ENCODE measurements at places on chromosomes 16 and 17.

GRCh38 chr16:27468941-27469531, 67.1 kb downstream of the IL21R start:
- no peak for DNase-seq

GRCh38 chr16:88773812-88774291, 11.2 kb downstream of the PIEZO1 start:
- no peak for DNase-seq

DNA sequence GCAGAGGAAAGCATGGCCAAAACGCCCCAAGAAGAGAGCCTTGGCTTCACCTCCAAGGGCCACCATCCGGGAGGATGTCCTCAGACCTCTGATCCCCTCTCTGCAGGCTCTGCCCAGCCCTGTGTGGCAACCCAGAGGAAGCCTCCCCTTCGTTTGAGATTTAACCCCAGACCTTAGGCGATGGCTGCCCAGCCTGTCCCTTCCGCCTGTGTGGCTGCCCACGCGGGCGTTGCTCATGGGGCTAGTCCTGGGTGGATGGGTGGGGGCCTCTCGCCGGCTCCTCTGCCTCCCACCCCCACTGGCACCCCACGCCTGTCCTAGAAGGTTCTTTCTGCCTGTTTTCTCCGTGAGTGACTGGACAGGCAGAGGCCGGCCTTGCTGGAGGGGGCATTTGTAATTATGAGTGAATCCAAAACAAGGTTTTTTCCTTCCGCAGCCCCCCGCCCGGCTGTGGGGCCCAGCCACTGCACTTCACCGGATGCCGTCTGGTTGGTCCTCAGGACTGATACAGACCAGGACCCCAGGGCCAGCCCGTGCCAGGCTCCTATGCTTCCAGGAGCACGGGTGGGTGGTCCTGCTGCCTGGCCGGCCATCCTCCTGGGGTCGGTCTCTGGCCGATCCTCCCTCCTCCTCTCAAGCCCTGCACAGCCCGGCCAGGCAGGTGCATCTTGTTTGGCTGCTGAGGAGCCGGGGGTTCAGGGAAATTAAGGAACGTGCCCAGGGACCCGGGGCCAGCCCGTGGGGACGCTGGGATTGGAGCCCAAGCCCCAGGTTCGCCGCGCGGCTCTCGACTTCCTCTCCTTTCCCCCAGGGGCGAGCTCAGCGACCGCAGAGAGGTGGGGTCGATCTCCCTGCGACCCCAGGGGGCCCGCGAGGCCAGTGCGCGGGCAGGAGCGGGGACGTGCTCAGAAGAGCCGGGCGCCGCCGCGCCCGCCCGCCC, at the start of gene TMEM235:
Gene TMEM235, plus strand, starts transcription at position 636 of the 940 bp plus-strand sequence. CDS start 393 bp downstream, outside the sequence.
- DNase-seq = no peak

DNA sequence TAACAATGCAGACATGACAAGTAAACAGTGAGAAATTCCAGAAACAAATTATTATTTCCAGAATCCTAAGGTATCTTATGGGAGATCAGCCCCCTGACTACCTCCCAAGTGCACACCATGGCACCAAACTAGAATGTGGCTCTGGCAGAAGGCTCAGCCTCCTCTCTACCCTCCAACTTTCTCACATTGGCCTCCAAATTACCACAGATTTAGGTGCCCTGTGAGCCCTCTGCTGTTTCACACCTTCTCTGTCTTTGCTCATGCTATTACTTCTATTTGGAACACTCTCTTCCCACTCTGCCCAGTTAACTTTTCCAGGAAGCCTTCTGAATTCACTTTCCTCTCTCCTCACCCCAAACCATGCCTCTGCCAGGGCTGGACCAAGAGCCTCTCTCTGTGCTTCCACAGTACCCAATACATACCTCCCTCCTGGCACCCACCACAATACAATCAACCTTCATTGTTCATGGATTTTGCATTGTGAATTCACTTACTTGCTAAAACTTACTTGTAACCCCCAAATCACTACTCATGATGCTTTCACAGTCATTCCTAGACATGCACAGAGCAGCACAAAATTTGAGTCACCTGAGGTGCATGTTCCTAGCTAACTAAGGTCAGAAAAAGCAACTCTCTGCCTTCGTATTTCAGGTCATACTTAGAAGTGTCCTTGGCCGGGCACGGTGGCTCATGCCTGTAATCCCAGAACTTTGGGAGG, 31.4 kb downstream of the SMG6 start:
- no peak for DNase-seq

DNA sequence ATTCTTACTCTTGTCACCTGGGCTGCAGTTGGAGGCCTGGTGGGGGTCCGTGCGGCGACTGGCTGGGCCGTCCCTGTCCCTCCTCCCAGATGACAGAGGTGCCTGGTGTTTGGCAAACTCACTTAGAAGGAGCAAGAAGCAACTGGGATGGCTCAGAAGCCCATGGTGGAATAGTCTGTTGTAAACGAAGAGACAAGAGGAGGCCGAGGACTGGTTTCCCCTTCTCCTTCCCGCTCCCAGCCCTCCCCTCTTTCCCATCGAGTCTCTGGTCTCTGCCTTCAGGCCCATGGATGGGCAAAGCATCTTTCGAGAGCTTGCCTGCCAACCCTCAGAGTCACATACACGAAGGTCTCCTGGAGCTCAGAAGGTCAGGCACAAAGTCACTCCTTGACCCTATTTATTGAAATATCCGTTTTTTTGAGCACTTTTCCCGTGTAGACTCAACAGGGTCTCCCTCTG, 364.4 kb downstream of the SEC14L1 start:
- DNase-seq = no peak

DNA sequence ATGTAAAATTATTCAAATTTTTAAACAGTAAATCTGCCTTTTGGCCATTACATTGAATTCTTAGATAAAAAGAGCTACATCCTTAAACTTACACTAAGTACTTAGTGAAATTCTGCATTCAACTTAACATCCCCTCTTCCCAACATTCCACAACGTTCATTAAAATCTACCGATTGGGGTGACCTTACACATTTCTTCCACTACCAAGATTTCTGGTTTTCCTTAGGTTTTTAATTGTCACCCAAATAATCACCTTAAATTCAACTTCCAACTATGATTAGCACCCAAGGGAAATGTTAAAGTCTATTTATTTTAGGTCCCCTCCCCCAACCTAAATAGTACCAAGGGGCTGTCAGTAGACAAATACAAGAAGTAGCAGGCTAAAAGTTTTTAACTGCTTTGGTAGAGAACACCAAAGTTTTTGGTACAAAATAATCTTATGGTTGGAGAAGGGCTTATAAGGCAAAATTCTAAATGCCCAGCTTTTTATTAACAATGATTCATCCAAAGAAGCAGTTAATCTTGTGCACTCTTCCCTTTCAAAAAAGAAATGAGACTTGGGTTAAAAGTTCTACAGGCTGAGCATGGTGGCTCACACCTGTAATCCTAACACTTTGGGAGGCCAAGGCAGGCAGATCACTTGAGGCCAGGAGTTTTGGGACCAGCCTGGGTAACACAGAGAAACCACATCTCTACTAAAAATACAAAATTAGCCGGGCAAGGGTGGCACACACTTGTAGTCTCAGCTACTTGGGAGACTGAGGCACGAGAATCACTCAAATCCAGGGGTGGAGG, 4.7 kb downstream of the SRSF1 start:
- no peak for DNase-seq

DNA sequence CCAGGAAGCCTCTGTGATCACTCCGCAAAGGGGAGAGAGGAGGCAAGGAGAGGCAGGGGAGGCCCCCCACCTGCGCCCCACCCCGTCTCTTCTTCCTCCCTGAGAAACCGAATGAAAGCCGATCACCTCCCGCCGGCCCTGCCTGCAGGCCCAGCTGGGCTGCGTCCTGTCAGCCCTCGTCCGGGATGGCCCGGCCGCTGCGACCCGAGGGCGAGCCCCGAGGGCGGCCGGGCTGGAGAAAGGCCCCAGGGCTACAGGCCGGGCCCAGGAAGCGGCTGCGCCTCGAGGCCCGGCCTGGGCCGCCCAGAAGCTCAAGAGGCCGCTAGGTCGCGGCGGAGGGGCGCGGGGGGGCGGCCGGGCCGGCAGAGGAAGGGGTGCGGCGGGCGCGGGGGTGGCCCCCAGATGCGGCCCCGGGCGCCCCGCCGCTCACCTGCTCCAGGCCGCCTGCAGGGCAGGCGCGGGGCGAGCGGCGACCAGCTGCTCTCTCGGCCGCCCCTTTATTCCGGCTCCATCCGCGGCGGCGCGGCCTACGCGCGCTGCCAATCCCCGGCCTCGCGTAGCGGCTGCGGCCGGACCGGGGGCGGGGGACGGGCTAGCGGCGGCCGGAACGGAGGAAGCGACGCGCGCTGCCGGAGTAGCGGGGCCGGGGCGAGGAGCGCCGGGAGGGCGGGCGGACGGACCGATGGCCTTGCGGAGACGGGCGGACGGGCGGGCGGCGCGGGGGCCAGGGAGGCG, at the start of gene ZNF319:
Gene ZNF319, minus strand, starts transcription at position 702 of the 735 bp plus-strand sequence. CDS start 2,407 bp downstream, outside the sequence.
- DNase-seq = peak; percentile 30

DNA sequence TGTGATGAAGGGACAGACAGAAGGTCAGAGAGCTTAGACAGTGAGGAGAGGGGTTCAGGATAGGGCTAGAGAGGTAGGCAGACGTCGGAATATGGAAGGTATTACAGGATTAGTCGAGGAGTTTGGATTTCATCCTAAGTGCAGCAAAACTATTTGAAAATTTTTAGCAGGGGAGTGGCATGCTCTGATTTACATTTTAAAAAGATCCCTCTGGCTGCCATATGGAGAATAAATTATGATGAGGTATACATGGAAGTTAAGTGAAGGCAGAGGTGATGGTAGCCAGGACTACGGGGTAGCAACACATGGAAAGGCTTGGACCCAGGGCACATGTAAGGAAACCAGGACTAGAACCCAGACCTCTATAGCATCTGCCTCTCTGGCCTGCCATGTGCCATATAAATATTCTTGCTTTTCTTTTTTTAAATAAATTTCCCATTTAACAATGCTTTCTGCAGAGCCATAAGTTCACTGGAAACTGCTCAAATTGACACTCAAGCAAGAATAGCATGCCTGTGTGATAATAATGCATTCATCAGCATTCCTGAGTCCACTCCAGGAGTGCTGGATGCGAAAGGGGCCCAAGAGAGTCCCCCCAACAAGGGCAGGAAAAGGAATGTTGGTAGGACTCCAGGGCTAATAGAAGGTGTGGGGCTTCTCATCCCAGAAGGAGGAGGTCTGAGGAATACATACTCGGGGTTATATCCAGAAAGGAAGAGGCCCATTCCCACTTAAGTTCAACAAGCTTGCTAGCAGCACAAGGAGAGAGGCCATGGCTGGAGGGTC, 78.2 kb downstream of the HLF start:
- no peak for DNase-seq

GRCh38 chr17:8712698-8713097, 31.9 kb downstream of the CCDC42 start:
- DNase-seq = no peak

DNA sequence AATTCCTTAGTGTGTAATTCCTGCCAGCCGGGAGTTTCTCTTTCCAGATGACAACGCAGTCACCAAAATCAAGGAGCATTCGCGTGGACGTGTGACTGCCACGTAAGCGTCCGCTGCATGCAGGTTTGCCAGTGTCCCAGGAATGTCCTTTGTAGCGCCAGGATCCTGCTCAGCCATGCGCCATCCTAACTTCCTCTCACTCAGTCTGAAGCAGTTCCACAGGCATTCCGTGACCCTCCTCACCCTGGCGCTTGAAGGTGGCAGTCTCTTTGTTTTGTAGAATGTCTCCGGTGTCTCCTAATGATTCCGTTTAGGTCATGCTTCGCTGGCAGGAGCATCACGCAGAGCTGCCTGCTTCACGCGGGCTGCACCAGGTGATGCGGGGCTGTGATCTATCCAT, 88.6 kb downstream of the RPTOR start:
- DNase-seq = no peak

DNA sequence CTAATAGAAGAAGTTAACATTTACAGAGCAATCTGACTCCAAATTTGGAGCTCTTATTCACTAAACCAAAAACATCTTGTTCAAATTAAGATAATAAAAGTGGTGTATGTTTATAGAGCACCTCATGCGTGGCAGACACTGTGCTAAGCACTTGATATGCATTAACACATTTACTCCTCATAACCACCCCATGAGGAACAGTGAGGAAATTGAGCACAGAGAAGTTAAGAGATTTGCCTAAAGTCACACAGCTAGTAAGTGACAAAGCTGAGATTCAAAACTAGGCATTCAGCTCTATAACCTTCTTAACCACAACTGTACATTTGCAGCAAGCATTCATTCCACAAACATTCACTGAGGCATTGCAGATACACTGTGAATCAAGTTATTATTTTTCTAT, 94.0 kb downstream of the VAT1L start:
- no peak for DNase-seq

- DNase-seq = no peak
Measured at GRCh38 chr17:40361063-40361924, 3.2 kb downstream of the GJD3 start.

DNA sequence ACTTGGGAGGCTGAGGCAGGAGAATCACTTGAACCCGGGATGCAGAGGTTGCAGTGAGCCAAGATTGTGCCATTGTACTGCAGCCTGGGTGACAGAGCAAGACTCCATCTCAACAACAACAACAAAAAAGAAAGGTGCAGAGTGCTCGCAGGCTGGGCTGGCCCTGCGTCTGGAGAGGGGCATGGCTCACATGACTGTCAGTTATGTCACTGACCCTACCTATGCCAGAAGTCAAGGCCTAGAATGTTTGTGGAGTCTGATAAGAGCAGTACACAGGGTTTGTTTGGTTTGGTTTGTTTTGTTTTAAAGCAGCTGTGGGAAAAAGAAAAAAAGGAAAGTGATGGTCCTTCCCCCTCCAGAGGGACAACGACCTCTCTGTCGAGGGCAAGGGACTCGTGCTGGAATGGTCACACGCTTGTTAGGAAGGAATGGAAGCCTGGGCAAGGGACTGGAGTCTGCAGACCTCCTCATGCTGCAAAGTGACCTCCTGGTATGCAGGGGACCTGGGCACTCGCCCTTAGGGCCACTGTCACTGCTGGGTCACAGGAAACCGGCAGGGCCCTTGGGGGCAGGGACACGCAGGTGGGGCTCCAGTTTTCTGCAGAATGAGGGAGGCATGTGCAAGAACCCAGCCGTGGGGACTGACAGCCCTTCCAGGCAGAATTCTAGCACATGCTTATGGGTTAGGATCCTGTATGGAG, 10.1 kb upstream of the OSGIN1 start:
- DNase-seq = no peak

- no peak for DNase-seq
Measured at GRCh38 chr17:55229276-55229675, 35.5 kb upstream of the HLF start.

DNA sequence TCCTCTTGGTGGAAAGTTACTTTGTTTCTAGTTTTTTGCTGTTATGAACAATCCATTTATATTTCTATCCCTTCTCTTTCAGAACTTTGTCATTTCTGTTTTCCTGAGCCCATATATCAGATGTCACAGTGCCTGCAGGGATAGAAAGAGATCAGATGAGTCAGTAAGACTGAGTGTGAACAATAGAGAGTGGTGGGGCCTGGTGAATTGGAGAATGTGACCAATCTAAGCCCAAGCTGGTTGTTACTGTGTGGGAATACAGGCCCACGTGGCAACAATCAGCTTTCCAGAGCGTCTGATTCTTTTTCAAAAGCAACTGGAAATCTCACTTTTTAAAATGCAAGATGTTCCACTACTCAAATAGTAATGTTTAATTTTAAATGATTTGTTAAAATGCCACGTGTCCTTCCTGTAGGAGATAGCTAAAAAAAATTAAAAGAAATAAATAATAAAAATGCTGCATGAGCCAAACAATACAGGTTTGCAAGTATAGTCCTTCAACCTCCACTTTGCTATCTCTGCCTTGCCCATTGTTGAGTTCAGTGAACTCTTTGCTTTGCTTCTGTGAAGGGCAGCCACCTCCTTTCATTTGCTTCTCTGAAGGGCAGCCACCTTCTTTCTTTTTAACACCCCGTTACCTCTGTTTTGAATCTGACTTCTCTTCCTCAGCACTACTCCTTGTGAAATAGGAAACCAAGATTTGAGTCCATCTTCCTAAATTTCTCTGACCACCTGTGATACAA, 9.6 kb downstream of the DCTN5 start:
- peak; percentile 18 for DNase-seq

Measured in activated CD4-positive, alpha-beta T cell treated with anti-CD3 and anti-CD28 coated beads, Interleukin-2, amount 50 U/mL, for 48 hours (primary cell).